ENCODE measurements at places on chromosomes 6 and 20. TPM values are rescaled to one million over a fixed set of nuclear protein-coding genes. Genes with fewer than 3 reads are reported as not detected.

LPA gene
- total RNA-seq, result not detected

DNA sequence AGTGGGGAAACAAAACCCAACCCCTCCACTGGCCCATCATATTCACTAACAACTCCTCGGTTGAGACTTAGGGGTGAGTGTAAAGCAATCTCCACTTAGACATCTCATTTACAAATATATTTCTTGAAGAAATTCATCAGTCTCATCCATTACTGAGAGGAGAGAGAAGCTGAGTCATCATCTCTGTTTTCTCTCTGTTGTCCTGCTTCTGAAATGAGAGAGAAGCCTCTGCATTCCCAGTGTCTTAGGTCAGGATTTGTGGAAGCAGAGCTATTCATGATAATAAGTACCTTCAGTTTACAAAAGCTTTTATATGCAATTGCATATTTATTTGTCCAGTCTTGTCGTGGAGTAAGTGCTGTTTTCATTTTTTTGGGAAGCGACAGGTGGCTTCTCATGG is 879 bp downstream of the MEP1A start:
- DNase-seq, result no peak
- H3K27me3 ChIP-seq, result peaks cover 4% of the 10 kb centered on the region
- no peak overlapping the region for H3K4me3 ChIP-seq
- H3K36me3 ChIP-seq, result no peaks in the 10 kb centered on the region
- H3K27ac ChIP-seq, result no peak overlapping the region

DNA sequence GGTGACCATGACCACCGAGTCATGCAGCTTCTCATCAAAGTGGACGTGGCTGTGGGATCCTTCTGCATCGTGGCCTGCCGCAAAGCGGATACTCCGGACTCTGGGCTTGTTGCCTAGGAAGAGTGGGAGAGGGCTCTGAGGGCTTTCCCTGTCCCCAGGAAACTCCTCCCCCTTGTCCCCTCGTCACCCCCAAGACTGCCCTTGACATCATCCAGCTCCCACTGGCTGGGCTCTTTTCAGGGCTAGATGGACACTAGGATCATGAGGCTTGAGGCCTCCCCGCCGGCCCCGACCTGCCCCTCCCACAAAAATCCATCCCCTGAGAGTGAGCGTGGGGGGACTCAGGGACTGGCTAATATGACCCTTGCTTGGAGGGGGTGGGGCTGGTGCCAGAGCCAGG is 9.0 kb downstream of the ADISSP start:
- H3K4me3 ChIP-seq, result no peak overlapping the region
- H3K36me3 ChIP-seq, result peaks cover 6% of the 10 kb centered on the region
- H3K27ac ChIP-seq, result no peak overlapping the region
- no peak for DNase-seq
- H3K4me1 ChIP-seq, result no peaks in the 10 kb centered on the region

SUMO4 gene
- 1.5 TPM for total RNA-seq

Data from osteocyte (in vitro differentiated cells).